NCI-H345 (cell line): ENCODE measurements at places on chromosomes 12 and 14.

DNA sequence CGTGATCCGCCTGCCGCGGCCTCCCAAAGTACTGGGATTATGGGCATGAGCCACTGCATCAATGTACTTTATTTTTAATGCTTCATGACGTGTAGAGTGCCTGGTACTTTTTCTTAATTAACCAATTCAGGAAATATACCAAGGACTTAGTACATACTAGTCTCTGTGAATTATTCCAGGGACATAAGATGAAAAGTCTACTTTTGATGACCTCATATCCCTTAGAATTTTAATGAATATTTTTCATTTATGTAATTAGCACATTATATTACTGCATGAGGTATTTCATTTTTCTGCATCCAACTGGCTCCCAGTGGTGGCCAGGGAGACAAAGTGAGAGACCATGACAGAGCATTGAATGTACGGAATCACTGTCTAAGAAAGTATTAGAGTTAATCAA is 577.7 kb upstream of the NOVA1 start:
- DNase-seq = no peak

- no peak for DNase-seq
These were observed 11.3 kb downstream of the BAZ1A start for GRCh38 chr14:34863844-34864243.

DNA sequence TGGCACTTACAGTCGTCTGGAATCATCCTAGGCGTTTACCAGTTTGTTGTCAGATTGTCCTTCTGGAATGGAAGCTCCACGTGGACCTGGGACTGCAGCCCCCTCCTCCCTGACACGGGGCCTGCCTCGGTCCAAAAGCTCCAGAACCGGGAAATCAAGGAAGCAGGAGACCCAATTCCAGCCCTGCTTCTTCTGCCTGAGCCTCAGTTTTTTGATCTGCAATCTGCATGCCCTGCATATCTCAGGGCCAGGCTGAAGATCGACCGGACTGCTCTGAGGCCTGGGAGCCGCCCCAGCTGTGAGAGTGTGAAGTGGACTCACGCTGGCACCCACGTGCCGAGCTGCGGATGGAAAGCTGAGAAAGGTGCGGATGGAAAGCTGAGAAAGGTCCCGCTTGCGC is 98.6 kb downstream of the SETD3 start:
- no peak for DNase-seq

- DNase-seq = no peak
These were observed 27.8 kb upstream of the DLK1 start for GRCh38 chr14:100698666-100699448.

GRCh38 chr12:132018193-132018916 is 68.6 kb downstream of the EP400 start:
- DNase-seq = no peak

GRCh38 chr12:64603183-64603841 is 7.0 kb upstream of the RASSF3 start:
- DNase-seq = no peak

- peak; percentile 47 for DNase-seq
These were observed 561.2 kb upstream of the SEL1L start for GRCh38 chr14:82094829-82095345.

GRCh38 chr14:56173365-56173922 is 55.2 kb downstream of the PELI2 start:
- no peak for DNase-seq

GRCh38 chr12:25052196-25052913 is 103.5 kb upstream of the BCAT1 start:
- no peak for DNase-seq

GRCh38 chr14:54776361-54777001 is 126.1 kb downstream of the GCH1 start:
- peak; percentile 55 for DNase-seq

GRCh38 chr14:65301862-65302539 is 110.5 kb upstream of the FUT8 start:
- DNase-seq = no peak

GRCh38 chr12:104626069-104626837 is 169.5 kb downstream of the CHST11 start:
- no peak for DNase-seq
